Stimulated activated CD4-positive, alpha-beta T cell treated with anti-CD3 and anti-CD28 coated beads, TNF-alpha, amount 100 ng/mL, for 4 hours (primary cell): ENCODE measurements at places on chromosomes 3 and 15.

DNA sequence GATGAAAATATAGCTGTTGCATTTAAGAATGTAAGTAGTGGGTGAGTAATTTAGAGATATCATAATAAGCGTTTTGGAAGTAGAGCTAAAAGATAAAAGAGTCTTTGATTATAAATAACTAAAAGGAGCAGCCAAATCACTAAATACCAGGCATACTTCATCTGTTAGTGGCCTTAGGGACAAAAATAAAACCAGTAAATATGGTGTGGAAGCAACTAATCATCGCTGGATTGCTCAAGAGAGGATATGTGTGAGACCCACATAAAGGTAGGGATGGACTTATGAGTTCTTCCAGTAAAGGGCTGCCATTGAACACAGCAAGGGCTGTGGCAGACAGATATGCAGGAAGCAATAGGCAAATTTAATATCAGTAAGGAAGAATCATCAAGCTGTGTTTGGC is 356.2 kb downstream of the CNTN4 start:
- DNase-seq: no peak

- no peak for DNase-seq
Observed at GRCh38 chr3:26237036-26237682, 385.4 kb upstream of the LRRC3B start.

GRCh38 chr3:179304605-179305004 is 18.2 kb upstream of the ZNF639 start:
- DNase-seq: no peak

- no peak for DNase-seq
Observed at GRCh38 chr3:178097576-178097975, 438.7 kb upstream of the KCNMB2 start.
